ENCODE measurements at places on chromosomes 6 and 20.

DNA sequence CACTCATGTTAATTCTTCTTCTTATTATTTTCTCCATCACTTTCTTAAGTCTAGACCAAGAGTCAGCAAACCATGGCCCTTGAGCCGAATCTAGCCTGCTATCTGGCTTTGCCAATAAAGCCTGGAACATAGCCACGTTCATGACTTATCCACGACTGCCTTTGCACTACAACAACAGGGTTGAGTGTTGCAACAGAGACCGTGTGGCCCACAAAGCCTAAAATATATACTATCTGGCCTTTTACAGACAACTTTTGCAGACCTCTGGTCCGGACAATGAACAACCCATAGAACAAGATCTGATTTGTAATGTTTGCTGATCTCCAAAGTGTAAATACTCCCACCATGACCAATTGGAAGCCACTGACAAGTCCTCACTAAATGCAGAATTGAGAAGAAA, 140.5 kb upstream of the CDYL start:
- no peak for DNase-seq

- DNase-seq, result no peak
These were observed 565.7 kb upstream of the BTBD3 start for GRCh38 chr20:11352041-11352440.

DNA sequence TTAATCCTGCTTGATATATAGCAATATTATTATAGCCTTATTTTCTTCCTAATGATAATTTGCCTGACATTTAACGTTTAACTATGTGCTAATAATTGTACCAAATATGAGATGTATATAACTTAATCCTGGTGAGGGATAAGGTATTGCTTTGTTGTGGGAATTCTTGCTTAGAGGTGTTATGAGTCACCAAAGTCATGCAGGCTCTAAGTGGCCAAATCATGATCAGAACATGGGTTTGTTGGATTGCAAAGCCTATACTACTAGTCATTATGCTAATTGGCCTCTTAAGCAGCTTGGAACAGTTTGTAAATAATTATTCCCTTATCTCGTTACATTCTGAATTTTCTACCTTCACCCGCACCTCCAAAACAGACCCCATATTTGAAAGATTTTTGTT, 21.9 kb upstream of the C6orf141 start:
- no peak for DNase-seq

- DNase-seq, result no peak
These were observed 104.9 kb upstream of the NT5E start for GRCh38 chr6:85344996-85345395.

- peak; percentile 72 for DNase-seq
These were observed 182.3 kb downstream of the SASH1 start for GRCh38 chr6:148524976-148525375.

DNA sequence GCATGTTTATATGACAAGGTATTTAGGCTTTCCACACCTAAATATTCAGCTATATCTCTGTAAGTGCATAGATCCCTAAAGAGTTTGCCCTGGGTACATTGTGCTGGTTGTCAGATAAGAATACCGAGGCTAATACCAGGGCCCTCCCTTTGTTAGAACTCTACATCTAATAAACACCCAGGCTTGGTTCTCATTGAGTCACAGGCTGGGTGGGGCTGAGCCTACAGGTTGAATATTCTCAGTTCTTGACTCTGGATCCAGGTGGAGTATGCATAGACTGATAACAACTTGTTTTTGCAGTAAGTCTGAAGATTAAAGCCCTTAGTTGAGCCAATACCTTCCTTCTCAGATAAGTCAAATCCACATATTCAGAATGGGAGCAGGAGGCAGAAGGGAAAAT, 312.2 kb upstream of the FLRT3 start:
- no peak for DNase-seq

DNA sequence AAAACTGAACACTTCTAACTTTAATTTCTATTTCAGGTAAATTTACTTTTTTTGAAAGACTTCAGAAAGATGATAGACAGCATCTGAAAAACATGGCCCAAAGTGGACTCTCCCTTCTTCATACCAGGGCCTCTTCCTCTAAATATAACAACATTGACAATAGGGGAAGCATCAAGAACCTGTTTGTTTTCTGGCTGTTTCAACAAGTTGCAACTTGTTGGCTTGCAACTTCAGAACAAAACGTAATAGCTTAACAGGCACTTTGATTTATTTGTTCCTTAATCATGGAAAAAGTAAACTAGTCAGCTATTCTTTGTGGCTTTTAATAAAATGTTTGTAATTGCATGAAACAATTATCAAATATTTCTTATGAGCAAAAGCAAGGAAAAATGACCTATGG, 34.3 kb downstream of the RGS17 start:
- no peak for DNase-seq

- no peak for DNase-seq
These were observed 213.6 kb downstream of the OGFRL1 start for GRCh38 chr6:71502168-71502567.

Data from A172 (cell line).